ENCODE measurements at places on chromosomes 7 and 10.

GRCh38 chr10:67666416-67667034 lies 29.5 kb downstream of the CTNNA3 start:
- DNase-seq = no peak

DNA sequence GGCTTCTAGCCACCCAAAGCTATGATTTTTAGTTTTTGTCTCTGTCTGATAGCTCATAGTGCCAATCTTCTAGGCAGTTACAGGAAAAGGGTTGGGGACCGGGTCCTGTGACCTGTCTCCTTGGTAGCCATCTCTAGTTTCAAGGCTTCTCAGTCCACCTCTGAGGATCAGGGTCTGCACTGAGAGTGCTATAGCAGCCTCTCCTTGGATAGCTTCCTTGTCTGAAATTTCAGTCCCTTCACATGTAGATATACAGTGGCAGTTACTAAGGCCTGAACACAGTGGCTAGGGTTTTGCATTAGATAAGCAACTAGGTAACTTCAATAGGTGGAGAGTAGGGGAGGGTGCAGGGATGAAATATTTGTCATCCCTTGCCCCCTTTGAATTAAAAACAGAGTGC lies 321.3 kb downstream of the SEMA3D start:
- no peak for DNase-seq

DNA sequence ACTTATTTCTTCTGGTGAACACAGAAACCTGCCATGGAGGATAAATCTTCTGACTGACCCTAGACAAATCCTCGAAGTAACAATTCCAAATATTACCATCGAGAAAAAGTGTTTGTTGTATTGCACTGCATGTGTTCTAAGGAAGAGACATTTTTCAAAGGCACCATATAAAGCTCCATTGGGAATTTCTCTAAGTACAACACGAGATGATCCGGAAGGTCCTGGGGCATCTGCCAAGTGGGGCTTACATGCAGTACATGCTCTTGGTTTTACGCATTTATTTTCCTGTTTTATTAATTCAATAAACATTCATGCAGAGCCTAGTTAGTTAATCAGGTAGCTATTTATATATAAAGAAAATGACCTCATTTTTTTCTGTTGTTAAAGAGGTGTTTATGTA lies 692.0 kb upstream of the IGFBP3 start:
- no peak for DNase-seq

- DNase-seq = no peak
Measured at GRCh38 chr10:85317827-85318226, 989.4 kb downstream of the CCSER2 start.

DNA sequence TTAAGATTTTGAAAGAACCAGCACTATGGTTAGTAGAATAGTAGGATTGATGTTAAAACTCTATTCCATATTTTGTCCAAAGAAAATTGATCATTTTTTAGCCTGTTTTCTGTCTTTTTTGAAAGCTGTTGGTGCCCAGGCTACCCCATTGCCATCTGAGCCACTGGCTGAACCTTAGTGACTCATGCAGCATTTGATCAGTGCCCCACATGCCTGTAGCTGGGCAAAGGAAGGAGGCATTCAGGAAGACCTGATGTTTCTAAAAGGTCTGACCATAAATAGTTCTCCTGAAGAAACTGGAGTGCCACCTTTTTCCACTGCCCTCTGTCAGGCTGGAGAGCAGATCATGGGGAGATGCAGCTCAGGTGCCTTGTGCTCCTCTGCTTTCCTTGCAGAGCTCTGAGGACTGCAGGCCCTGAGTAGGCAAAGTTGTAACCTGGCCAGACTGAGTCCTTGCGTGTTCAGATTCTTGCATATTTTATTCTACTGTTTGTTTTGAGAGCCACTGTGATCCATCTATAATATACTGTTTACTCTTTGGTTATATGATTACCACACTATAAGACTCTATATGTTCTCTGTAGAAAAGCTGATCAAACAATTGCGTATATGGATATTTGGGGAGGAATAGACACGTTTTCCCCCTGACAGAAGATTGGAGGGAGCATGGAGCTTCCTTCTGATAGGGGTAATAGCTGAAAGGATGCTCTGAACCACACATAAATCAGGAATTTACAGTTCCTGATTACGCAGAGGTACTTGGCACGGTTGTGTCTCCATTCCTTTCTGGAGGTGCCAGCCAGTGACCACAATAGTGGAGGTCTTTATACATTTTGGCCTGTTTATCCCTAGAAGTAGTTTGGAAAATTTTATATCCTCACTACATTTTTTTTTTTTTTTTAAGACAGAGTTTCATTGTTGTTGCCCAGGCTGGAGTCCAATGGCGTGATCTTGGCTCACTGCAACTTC lies 48.9 kb upstream of the GJD4 start:
- no peak for DNase-seq

- no peak for DNase-seq
Measured at GRCh38 chr10:68756766-68757165, 35.7 kb downstream of the CCAR1 start.

DNA sequence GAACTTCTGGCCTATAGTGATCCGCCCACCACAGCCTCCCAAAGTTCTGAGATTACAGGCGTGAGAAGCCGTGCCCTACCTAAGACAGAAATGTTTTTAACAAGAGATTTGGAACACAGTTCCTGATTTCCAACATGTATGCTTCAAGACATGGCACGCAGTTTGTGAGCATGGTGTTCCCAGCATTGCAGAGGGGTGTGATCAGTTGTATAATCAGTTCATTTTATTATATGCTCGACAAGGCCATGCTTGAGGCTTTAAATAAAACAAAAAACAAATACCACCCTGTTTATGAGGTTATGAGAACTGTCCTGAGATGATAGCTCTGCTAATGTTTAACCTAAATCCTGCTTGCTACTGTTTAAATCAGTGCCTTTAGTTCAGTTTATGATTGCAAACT lies 60.2 kb downstream of the TASOR2 start:
- no peak for DNase-seq

GRCh38 chr10:128883231-128884032 lies 583.6 kb upstream of the MGMT start:
- DNase-seq = no peak

- no peak for DNase-seq
Measured at GRCh38 chr7:74479961-74480829, 26.5 kb downstream of the GTF2IRD1 start.

GRCh38 chr10:93034426-93034825 lies 26.2 kb upstream of the CYP26C1 start:
- no peak for DNase-seq

DNA sequence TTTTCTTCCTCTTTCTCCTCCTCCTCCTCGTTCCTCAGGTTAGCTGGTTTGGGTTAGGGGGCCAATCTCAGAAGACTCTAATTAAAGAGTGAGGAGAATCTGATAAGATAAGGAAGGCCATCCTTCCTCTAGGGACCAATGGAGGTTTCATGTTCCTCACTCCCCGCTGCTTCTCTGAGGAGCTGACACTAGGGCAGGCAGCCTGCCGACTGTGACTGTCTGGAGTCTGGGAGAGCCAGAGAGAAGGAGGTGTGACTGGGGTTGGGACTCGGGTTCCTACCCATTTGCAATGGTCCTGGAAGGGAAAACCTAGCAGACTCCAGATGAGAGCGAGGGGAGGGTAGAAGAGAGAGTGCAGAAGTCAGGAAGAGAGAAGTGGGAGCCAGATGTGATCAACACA lies 15.3 kb downstream of the PAX2 start:
- no peak for DNase-seq
